ENCODE measurements at places on chromosomes 4 and X.

- no peak for DNase-seq
These were observed at the start of gene PALLD for GRCh38 chr4:168496834-168497233. Gene PALLD, plus strand, starts transcription at chr4:168497052.

- DNase-seq: no peak
These were observed 372.1 kb downstream of the BMPR1B start for GRCh38 chr4:95129821-95130311.

GRCh38 chr4:2489841-2490552 lies 21.1 kb downstream of the RNF4 start:
- no peak for DNase-seq

DNA sequence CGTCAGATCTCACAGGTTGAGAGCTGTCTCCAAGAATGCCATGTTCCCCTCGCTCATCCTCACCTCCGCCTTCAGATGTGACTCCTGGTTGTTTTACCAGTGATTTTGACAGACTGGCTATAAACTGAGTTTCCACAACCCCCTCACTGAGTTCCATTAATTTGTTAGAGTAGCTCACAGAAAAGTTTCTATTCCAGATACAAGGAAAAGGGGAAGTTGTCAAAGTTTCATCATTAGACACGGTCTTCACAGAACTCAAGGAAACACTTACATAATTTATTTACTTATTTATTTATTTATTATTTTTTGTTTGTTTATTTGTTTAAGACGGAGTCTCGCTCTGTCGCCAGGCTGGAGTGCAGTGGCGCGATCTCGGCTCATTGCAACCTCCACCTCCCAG lies 55.7 kb upstream of the IQSEC2 start:
- no peak for DNase-seq

DNA sequence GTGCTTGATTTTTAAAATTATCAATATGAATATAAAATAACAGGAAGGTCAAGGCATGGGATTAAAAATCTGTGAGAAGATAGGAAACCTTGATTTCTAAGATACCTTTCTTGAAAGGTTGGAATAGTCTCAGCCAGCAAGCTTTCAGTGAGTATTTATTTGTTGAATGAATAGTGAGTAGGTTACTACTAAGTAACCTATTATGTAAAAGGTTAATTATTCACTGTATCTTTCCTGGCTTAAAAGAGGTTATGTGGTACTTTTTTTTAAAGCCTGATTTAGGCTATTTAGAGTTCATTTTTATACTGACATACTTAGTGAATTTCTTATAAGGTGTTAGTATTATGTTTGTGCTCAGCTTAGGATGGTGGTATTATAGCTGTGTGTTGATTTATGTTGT lies 123.5 kb downstream of the PTPN13 start:
- DNase-seq: no peak

DNA sequence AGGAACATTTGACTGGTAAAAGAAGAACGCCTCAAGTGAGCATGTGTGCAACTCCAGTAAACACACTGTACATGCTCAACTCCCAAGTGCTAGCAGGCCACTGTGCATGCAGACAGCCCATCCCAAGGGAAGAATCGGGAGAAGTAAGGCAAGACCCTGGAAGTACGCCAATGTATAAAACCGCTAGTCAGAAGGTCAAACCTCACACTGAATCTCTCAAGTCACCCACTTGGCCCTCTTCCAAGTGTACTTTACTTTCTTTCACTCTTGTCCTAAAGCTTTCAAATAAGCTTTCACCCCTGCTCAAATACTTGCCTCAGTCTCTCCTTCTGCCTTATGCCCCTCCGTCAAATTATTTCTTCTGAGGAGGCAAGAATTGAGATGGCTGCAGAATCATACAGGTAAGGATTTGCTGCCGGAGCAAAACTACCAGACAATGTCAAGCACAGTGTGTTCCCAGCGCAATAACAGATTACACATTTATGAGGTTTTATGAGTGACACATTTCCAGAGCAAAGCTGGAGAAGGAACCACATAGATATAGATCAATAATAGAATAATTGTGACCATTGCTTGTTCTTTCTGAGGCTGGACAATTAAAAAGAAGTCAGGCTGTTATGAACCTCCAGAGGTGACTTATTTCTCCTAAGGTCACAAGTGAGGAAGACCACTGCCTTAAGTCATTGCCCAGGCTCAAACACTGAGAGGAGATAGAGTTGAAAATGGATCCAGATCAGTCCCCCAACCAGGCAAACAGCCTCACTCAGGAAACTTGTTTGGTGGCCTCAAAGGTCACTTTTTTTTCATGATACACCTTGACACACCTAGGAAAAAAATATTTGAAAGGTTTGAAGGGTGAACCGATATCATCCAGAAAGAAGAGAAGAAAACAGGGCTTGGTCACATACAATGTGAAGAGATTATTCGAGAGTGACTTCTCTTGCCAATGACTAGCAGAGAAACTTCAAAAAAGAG lies 26.3 kb downstream of the CXCL1 start:
- no peak for DNase-seq

- no peak for DNase-seq
These were observed 6.7 kb upstream of the RUFY3 start for GRCh38 chr4:70715097-70715496.

DNA sequence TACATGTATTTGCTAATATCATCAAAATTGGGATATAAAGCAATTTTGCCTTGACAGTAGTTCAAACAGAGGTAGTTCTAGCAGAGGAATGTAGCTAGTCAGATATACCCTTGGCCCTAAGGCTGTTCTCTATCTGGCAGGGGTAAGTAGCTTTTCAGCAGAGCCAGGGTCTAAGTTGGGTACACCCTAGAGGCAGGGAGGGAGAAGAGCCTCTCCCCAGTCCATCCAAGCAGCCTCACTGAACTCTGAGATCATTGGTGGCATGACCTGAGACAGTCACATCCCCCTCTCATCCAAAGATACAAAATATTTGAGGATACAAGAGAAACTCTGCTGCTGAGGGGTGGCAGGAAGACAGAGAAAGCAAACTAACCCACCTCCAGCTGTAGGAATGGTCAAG lies 343.7 kb downstream of the DHX15 start:
- no peak for DNase-seq

GRCh38 chr4:141926406-141926805 lies 290.0 kb downstream of the IL15 start:
- DNase-seq: no peak

DNA sequence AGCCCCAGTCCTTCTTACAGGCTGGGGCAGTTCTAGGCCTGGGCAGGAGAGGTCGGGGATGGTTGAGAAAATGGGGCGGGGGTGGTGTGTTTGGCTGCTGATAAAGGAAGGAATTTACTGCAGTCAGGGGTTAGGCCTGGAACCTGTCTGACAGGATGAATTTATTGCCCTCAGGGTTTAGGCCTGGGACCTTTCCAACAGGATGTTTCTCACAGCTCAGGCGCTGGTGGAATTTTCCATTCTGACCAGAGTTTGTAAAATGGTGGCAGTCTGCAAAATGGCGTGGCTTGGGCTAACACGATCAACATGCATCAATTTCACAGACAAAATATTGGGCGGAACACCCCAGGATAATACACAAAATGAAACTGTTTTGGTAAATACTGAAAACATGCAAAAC lies 83.5 kb upstream of the SPIN4 start:
- no peak for DNase-seq
